ENCODE measurements at places on chromosomes 16 and 17.

- no peak for DNase-seq
Observed at GRCh38 chr16:61937646-61938045, 98.6 kb downstream of the CDH8 start.

- DNase-seq = no peak
Observed at GRCh38 chr17:62067165-62068145, 2.4 kb upstream of the MED13 start.

DNA sequence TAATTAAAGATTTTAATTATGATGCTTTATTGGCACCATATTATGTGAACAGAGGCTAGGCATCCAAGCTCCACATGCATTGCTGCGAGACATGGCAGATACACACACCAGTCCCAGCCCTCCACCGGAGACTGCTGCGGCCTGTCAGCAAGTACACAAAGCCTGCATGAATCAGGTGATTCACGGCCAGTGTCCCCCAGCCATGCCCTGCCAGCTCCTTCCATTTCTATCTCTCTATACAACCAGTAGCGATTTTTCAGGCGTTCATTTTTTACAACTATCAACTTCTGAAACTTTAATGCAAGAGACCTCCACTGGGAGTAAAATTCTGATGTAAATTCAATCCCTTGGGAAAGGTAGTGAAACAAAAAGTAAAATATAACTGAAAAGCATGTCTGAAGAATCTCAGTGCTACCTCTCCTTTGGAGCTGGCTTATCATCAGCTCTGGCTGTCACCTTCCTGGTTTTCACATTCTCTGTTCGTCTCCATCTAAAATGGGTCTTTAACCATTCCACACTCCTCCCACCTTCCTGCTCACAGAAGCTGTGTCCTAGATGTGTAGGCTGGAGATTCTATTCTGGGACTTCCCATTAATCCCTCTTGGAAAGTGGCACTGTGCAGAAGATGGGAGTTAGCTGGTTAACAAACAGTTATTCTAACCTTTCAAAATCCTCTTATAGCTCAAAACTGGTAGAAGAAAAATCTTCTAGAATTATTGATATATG lies 32.2 kb downstream of the HS3ST3A1 start:
- no peak for DNase-seq

DNA sequence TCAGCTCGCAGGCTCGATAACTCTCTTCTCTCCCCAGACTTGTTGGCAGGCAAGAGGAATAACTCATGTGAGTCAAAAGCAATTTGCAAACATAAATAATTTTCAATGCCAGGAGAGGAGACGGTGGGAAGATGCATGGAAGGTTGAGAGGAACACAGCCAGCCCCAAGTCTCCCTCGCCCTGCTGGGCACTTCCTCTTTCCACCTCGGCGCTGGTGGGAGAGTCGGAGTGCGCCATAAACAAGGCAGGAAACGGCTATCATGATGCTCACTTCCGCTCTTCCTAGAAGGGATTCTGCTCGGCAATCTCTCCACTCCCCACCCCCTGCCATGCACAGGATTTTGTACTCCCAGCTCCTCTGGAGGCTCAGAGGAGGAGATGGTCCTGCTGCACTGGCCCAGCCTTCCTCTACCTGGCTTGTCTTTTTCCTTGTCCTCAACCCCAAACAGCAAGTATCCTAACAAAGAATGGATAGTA lies 13.0 kb downstream of the CBX4 start:
- DNase-seq = no peak

GRCh38 chr16:69107316-69107962 lies 2.0 kb downstream of the HAS3 start:
- no peak for DNase-seq
